ENCODE measurements at places on chromosomes 11 and 22.

DNA sequence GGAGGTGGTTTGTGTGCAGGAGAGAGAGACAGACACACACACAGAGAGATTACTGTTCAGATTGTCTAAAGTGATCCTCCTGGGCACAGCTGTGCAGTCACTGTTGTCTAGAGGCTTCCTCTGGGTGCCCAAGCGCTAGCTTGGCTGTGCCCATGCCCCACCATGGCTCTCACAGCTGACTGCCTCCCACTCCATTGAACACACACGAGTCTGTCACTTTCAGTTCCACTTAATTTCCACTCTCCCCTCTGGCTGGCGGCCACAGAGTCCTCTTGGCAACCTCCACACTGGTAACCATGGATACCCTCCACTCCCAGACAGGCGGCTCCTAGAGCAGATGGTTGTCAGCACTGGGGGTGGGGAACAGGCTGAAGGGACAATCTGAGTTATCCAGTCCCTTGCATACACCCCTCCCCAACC lies 29.1 kb downstream of the MAP6 start:
- DNase-seq, result peak; percentile 89

DNA sequence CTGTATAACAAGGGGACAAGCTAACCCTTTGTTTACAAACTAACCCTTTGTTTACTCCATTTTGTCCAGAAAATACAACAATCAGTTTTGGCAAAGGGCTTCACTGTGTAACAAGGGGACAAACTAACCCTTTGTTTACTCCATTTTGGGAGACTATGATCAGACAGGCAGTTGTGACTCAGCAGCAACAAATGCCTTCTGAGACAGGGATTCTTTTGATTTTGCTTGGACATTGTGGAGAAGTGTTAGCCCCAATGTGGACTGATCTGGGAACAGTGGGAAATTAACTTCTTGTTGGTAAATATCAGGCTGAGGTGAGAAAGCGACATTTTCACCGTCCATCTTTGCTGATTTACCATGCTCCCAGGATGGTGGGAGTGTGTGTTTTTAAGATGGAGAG lies 983 bp downstream of the EHF start:
- no peak for DNase-seq

DNA sequence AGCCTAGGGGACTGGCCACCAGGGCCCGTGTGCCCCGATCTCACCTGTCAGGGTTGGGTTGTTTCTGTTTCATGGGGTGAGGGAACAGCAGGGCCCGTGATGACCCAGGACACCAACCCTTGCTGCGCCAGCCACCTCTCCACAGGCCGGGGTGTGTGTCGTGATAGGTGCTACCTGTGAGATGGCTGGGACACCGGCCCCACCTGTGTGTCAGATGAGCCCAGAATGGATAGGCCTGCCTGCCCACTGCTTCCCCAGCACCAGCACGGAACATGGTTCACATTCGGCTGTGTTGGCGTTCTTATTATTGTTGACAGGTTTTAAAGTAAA lies 7.1 kb downstream of the CLDN5 start:
- no peak for DNase-seq

DNA sequence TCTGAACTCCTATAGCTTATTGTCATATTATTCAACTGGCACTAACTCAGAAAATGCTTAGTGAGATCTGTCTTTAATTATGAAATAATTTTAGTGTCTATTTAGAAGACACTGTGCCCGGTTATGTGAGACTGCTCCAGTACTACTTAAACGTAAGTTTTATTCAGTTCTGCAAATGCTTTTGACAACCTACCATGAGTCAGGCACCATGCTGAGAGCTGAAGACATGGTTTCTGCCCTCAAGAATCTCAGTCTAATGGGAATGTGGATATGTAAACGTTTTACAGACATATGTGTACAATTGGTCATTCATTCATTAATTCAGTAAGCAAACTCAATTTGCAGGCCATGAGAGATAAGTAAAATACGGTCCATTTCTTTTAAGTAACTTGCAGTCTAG lies 40.0 kb downstream of the DCUN1D5 start:
- DNase-seq, result no peak

- DNase-seq, result no peak
Observed at GRCh38 chr11:104772806-104773241, 125.4 kb downstream of the CASP12 start.

GRCh38 chr11:10443152-10443551 lies 11.9 kb upstream of the AMPD3 start:
- DNase-seq, result no peak

GRCh38 chr11:103125462-103125861 lies 16.2 kb downstream of the DYNC2H1 start:
- no peak for DNase-seq

GRCh38 chr22:29945435-29945834 lies 62.5 kb downstream of the MTMR3 start:
- DNase-seq, result no peak

DNA sequence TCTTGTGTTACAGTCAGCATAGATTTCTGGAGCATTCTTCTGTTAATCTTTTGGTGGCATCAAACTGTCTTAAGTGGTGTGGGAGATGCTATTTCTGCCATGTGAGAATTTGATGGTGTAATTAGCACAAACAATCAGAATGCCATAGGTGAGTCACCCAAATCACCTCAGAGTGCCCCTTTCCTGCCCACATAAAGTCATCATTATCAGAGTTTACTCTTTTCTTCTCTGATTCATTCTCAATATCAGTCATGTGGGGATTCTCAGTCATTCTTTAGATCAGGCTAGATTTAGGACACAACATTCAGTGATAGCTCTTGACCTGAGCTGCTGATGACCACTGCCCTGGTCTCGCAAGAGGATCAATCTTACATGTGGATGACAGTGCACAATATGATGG lies 23.7 kb upstream of the MS4A6A start:
- no peak for DNase-seq

- DNase-seq, result no peak
Observed at GRCh38 chr11:79287952-79288351, 152.9 kb downstream of the TENM4 start.

GRCh38 chr22:38870791-38871359 lies 1.1 kb downstream of the CBX6 start:
- DNase-seq, result no peak

DNA sequence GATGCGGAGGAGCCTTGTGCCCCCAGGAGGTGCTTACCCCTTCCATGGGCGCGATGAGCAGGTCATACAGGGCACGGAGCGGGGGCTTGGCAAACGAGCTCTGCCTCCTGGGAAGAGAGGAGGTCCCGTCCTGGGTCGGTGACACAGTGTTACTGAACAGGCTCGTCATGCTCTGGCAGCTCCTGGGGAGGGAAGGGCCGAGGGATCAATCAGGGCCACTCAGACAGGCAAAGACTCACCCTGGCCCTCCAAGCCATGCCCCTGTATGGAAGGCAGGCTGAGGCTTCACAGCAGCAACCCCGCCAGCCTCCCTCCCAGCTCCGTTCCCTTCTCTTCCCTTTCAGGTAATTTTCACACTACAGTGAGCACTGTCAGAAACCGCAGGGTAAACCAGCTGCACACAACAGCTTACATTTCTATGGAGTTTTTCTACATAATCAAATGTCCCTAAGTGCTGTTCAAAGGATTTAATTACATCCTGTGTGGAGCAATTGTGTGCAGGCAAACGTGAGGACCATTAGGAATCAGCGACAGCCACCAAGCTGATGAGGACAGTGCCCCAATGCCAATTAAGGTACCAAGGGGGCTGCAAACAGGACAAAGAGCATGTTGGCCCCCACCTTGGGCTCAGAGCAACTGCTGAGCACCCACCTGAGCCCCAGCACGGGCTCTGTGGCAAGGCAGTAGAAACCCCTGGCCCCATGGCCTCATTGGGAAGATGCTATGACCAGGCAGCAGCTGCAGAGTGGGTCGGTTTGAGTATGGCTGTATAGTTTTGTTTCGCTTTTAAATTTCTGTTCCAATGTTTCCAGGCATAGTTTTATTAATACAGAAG lies 95.4 kb upstream of the PITPNB start:
- no peak for DNase-seq

GRCh38 chr11:111644922-111645321 lies 42.7 kb downstream of the SIK2 start:
- DNase-seq, result no peak

DNA sequence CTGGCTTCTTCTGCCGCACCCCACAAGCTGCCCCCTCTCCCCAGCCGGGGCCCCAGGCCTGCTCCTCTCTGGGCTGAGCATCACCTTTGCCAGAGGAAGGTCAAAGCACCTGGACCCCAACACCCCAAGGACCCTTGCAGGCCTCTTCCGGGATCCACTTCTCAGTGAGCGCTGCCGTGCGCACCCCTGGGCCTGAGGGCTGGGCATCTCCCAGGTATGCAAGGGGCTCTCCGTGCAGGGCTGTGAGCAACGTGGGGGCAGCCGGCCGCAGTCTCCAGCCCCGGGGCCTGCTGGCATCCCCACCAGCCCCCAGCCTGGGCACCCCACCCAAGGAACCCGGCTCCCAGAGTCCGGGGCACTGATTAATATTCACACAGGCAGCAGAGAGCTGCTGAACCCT lies 64.0 kb downstream of the BRD1 start:
- no peak for DNase-seq

GRCh38 chr11:33912405-33913361 lies 20.8 kb upstream of the LMO2 start:
- DNase-seq, result peak; percentile 76

GRCh38 chr11:12303421-12304149 lies 73.8 kb upstream of the PARVA start:
- no peak for DNase-seq

- DNase-seq, result no peak
Observed at GRCh38 chr11:94524341-94524740, 12.1 kb downstream of the C11orf97 start.

- peak; percentile 74 for DNase-seq
Observed at GRCh38 chr11:110376711-110377324, 52.9 kb upstream of the FDX1 start.

- DNase-seq, result no peak
Observed at GRCh38 chr11:34358258-34358727, 483 bp upstream of the ABTB2 start.

- DNase-seq, result no peak
Observed at GRCh38 chr11:128180441-128181087, 406.8 kb downstream of the ETS1 start.

DNA sequence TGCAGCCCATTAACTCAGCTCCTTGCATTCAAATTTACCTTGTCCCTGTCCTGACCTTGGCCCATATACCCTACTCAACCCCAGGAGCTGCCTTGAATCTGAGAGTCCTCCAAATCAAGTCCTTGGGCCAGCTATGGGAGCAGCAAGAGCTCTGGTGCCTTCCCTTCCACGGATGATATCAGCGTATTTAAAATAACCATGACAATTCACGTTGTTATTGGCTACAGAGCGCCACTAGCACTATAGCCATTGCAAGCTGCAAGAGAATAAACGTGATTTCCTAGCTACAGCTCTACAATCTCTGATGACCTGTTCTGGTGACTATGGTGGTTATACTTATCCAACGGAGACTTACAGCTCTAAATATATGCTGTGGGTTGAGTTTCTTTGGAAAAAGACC lies 357.8 kb downstream of the LARGE1 start:
- peak; percentile 42 for DNase-seq

DNA sequence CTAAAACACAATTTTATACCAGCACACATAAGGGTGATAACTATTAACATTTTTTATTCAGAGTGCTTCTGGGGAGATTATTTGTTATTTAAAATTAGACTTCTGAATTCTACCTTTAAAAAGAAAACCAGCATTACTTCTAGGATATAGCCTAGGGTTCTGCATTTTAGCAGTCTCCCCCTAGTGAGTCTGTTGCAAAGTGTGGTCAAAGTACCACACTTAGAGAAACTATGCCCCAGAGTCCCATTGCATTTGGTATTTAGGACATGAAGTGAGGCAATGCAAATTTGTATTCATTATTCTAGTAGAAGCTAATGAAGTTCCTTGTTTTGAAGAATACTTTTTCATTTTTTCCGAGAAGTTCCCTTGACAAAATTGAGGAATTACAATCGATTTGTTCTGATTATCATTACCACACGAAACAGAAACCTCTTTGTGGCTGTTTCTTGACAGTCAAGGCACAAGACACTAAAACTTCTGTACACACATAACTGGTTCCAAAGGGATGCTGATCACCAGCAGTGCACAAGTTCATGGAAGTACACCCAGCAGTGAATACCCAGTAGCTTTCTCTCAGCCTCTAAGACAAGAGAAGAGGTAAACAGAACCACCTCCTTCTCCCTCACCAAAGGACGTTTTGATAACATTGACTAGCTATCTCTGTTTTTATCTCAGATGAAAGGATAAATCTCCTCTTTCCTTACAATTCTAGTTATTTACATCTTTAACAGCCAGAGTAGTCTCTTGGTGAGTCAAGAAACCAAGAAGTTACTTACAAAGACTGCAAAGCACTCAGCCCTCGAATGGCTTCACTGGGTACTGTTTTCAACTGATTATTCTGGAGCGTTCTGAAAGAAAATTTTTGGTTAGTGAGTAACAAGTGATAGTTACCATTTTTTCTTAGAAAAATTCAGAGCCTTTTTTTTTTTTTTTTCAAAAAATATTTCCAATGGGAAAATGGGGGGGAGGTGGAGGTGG lies 27.6 kb upstream of the CCDC34 start:
- DNase-seq, result peak; percentile 42

GRCh38 chr11:126344141-126345080 lies 11.1 kb upstream of the ST3GAL4 start:
- DNase-seq, result no peak

DNA sequence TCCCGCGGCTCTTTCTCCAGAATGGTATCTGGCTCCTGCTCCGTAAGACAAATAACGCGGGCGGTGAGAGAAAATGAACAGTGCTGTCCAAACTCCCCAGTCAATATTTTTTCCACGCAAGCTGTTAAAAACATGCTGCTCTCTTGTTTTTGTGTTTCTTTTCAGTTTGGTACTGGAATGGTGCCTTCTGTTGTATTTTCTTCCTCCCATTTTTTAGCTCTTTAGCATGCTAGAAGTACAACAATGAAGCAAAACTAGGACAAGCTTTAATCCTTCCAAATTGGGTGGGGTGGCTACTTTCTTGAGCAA lies 599 bp upstream of the PPP2R1B start:
- DNase-seq, result no peak

DNA sequence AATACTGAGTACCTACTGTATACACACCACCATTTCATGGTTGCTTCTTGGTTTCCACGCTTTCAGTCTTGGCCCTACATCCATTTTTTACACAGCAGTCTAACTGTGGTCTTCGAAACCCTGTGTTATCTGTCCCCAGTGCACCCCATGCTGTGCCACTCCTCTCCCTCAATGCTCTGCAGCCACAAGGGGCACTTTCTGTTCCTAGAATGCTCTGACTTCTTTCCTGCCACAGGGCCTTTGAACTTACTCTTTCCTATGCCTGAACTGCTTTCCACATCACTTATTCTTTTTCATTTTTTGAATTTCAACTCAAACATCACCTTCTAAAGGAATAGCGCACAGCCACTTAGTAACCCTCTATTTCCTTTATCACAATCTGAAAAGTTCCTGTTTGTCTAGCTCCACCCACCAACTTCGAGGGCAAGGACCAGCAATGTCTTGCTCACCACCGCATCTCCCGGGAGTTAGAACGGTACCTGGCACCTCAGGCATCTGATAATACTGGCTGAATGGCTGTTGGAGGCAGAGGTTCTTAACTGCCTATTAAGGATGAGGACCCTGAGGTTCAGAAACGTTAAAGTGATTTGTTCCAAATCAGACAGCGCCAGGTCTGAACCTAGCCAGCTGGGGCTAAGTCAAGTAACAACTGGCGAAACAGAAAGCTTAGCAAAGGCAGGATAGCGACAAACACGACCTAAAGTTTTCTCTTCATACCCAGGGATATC lies 568 bp downstream of the ALG8 start:
- DNase-seq, result no peak

Data from spinal cord (tissue), 10 donors.